ENCODE measurements at places on chromosomes 4 and X.

- peak; percentile 18 for DNase-seq
These were observed 72.7 kb downstream of the FRMPD4 start for GRCh38 chrX:12210971-12211370.

DNA sequence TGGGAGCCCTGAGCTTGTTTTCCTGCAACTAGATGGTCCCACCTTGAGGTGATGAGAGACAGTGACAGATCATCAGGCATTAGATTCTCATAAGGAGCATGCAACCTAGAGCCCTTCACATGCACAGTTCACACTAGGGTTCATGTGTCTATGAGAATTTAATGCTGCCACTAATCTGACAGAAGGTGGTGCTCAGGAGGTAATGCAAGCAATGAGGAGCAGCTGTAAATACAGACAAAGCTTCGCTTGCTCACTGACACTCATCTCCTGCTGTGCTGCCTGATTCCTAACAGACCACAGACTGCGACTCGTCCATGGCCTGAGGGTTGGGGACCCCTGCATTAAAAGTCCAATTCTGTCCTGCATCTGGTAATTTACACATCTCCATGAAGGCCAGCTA, 141.6 kb downstream of the KCNIP4 start:
- DNase-seq: no peak

GRCh38 chrX:6021316-6022091, 207.2 kb downstream of the NLGN4X start:
- peak; percentile 17 for DNase-seq

GRCh38 chr4:5839751-5840674, 52.9 kb downstream of the CRMP1 start:
- DNase-seq: no peak

GRCh38 chr4:12645732-12646131, 838.4 kb downstream of the RAB28 start:
- no peak for DNase-seq

DNA sequence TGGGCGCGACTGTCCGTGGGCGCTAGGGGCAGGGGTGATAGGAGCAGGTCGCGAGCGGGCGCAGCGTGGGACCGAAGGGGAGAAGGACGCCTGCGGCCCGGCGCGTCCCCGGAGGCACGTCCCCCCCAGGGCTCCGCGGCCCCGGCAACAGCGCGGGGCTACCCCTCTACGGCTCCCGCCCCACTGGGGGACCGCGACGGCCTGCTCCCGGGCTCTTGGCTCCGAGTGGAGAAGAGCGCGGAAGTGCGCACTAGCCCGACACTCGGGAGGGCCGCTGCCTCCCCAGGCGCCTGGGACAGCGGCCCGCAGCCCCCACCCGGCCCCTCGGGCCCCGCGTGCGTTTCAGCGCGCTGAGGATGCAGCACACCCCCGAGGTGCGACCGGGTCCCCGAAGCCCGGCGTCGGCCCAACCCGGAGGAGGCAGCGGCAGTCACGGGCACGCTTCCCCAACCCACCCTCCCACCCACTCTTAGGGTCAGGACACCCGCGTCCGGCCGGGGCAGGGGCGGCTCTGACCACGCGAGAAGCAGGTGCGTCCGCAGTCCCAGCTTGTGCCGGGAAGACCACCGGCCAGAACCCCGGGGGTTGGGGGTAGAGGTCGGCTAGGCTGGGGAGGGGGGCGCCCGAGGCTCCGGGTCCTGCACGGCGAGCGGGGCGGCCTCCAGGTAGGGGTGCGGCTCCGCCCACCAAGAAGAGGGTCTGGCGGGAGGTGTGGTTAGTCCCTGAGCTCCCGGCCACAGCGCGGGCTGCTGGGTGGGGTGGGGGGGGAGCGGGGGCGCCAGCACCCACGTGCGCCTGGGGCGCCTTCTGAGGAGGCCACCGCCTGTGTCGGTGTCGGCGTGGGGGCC, 18.5 kb upstream of the NAT8L start:
- DNase-seq: no peak

DNA sequence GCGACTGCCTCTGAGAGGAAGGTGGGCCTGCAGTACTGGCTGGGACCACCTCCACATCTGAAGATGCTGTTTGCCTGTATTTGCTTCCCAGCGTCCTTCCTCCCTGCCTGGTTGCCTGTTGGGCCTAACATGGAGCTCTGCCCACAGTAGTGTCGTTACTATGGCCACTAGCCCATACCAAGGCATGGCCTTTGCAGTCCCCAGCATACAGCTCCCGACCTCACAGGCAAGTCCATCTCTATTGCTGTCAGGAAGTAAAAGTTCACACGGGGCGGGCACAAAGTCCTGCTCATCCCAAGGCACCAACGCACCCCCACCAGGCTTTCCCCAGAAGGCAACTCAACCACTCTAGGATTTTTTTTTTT, 71.6 kb downstream of the MAML3 start:
- no peak for DNase-seq

GRCh38 chr4:13597141-13597540, 30.4 kb downstream of the BOD1L1 start:
- DNase-seq: no peak

DNA sequence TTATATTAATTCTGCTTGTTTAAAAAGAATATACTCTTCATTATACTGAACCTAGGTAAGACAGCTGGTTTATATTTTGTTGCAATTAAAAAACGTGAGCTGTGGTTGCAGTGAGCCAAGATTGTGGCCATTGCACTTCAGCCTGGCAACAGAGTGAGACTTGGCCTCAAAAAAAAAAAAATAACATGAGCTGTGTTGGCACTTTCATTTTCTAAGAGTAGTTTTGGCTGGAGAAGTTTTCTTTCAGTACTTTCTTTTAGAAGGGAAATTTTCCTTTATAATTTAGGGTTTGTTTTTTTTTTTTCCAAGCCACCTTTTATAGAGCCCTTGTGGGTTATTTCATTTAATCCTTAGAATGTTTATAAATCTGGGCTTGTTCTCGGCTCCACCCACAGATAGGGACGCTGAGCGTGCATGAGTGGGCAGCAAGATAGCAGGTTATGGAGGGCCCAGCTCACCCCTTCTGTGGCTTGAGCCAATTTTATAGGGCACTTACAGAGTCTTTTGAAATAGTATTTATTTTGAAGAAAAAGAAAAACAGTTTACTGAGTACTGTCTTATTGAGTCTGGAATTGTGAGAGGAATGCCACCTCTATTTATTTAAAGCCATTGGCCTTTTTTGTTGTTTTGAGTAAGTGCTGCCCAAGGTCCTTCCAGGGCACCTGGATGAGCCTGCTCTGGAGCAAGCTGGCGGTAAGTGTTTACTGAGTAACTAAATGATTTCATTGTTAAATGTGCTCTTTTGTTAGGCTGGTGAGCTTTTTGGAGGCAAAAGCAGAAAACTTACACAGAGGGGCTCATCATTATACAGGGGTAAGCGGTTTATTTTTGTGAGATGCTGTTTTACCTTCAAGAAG, 60.9 kb downstream of the HTT start:
- no peak for DNase-seq

GRCh38 chr4:88320780-88321373, 36.5 kb upstream of the PPM1K start:
- DNase-seq: peak; percentile 47

DNA sequence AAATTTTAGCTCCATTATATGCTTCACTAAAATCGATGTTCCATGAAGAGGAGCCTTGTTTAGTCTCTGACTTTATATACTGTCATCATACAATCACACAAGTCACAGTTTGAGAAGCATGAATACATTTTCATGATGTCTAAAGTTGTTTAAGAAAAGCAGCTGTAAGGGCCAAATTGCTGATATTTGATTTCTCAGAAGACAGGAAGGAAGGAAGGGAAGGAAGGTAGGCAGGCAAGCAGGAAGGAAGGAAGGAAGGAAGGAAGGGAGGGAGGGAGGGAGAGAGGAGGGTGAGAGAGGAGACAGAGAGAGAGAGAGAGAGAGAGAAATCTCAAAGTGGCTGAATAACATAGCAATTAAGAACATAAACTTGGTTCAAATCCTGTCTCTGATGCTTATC, 153.7 kb downstream of the RTL9 start:
- no peak for DNase-seq

- DNase-seq: no peak
These were observed 115.1 kb upstream of the SMIM10 start for GRCh38 chrX:134875671-134876070.

- DNase-seq: no peak
These were observed 43.2 kb upstream of the PDGFRA start for GRCh38 chr4:54185866-54186265.

DNA sequence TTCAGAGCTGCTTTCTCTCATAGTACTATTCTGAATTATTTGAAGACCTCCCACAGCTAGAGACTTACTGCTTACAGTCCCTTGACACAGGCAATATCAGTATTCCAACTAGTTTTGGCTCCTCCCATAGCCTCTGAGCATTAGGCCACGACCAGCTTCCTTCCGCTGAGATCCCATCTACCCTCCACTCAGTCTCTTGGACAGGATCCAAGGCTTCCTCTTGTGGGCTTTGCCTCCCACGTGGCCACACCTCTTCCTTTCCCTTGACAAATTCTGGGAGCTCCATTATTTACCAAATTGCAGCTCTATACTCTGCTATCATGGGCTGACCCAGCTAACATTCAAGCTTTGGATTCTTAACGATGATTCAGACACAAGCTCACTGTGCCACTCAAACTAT, 470.4 kb upstream of the GALNT7 start:
- DNase-seq: no peak

GRCh38 chr4:48375651-48376304, 34.4 kb downstream of the SLAIN2 start:
- no peak for DNase-seq

DNA sequence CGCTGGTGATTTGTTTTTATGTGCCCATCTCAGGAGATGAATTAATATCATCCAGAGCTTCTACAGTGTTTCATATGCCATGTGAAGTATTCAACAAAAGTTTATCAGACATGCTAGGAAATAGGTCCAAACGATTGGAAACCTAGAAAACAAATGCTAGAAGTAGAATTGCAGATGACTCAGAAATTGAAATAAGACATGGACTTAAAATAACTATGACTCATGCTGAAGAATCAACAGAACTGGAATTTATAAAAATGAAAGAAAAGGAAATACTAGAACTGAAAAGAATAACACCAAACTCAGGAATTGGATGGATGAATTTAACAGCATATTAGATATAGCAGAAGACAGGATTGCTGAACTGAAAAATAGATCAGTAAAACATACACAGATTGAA, 172.7 kb upstream of the GIMD1 start:
- DNase-seq: no peak

DNA sequence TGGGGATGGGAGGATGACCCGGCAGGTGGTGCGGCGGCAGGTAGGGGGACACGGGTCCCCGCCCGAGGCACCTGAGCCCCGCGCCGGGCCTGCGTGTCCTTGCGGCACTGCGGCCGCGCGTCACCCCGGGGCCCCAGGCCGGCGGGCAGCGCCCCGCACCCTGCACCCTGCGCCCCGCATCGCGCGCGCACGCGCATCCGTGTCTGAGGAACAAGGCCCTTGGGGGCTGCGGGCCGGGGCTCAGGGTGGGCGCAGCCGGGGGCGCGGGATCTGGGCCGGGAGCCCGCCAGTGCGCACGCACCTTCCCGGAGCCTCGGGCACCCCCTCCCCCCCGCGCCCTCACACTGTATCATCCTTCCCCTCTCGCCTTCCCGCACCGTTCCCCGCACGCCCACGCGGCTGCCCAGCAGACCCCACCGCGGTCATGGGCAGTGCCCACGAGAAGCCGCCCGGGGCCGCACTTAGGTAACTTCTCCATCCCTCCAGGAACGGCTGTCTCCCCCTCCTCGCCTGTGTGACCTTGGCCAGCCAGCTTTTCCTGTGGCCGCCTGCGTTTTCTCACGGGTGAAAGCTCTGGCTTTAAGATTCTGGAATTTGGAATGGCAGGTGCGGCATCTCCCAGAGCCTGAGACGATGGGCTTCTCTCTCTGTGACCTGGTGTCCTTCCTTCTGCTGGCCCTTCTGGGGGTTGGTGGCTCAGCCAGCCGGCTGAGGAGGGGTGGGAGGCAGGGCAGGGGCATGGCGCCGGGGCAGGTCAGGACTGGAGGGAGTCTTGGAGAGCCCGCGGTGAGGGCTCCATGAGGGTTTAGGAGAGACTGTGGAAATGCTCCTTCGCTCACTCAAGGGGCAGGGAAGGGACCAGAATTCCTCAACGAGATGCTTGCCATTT, 748 bp downstream of the ATP2B3 start:
- no peak for DNase-seq

GRCh38 chrX:136584545-136584944, 52.5 kb downstream of the VGLL1 start:
- DNase-seq: no peak

- DNase-seq: peak; percentile 32
These were observed 6.7 kb downstream of the SLC7A11 start for GRCh38 chr4:138235419-138235952.

DNA sequence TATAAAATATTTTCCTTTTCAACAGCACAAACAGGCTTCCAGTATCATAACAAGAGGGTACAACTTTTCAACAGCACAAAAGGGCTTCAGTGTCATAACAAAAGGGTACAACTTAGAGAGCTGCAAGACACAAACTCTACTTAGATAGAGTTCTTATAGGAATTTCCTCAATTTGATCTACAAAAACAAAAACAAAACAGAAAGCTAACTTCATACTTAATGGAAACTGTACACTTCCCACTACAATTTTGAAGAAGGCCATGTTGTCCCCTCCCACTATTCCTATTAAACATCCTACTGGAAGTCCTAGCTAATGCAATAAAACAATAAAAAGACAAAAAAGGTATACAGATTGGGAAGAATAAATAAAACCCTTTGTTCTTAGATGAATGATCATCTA, 96.7 kb downstream of the CENPC start:
- no peak for DNase-seq

DNA sequence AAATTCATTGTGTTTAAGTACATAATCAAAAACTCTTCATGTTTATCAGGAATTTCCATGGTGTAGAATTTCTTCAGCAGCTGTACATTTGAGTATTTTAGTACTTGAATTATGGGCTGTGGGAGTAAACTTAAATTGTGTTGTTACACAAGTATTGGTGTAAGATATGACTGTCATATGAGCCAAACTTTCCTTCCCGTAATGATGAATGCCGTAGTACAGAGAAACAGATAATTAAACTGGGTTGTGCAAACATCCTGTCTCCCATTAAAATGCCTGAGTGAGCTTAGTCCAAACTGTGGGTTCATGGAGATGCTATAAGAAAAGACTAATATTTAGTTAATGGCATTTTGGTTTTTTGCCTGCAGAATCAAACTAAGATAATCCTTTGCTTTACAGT, 159.2 kb downstream of the SLC4A4 start:
- no peak for DNase-seq
